ENCODE measurements at places on chromosomes 1 and 21.

DNA sequence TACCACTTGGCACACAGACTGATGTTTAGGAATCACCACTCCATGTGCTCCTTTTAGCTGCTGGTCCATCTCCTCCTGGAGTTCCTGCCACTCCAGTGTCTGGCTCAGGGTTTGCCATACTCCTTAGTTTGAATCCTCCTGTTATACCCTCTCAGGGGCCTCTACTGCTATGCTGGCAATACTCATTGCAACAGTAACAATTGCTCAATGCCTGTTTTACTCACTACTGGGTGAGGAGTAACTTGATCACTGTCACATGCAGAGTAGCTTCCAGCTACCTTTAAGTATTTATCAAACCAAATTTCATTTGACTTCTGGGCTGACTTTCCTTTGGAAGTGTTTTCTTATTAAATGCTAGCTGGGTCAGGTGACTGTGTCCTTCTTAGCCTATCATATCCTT is 107.2 kb upstream of the WLS start:
- DNase-seq: no peak

DNA sequence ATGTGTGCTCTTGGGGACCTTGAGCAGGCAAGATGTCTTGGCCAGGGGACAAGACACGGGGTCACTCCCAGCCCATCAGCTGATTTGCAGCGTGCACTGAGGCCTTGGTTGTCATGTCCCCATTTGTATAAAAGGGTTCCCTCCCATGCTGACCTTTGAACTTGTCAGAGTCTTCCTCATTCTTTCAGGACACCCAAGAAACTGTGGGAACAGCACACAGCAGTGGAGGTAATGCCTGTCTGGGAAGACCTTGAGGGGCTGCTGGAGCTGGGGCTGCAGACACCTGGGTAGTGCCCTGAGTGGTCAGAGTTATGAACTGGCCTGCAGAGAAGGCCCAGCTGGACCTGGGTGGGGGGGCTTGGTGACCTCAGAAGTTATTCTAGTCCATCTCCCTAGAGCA is 46.4 kb downstream of the FAAH start:
- DNase-seq: no peak

- DNase-seq: no peak
Measured at GRCh38 chr1:4699376-4700301, 45.2 kb downstream of the AJAP1 start.

GRCh38 chr1:25952841-25953401 is 44.9 kb downstream of the PAFAH2 start:
- DNase-seq: no peak

DNA sequence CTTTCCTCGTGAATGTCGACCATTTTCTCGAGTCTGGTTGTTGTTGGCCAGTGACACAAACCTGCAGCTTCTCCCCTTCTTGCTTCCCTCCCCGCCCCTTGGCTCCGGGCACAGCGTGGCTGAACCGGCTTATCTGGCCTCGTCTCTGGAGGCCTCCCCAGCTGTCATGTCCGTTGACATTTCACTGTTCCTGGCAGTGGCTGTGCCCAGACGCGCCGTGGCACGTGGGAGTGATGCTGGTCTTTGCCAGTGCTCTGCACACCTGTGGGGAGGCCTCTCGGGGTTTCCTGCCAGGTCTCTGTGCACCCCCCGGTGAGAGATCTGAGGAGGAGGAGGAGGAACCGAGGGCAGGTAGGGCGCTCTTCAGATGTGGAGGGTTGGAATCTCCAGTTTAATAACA is 23.7 kb downstream of the SKI start:
- DNase-seq: no peak

DNA sequence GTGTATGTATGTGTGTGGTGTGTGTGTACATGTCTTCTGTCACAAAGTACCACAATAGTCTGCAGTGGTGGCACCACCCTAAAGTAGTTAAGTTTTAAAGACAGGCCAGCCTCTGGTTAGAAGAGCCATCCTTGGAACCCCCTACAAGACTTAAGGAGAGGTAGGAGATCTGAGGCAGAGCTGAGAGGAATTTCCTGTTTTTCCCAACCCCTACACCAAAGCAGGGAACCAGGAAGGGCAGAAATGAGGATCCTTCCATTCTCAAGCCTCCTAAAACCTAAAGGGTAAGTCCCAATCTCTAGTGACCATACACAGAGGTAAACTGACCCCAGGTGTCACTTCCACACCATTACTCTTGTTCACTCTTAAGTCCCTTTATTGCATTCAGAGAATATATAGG is 11.1 kb downstream of the PEA15 start:
- DNase-seq: no peak

- DNase-seq: no peak
Measured at GRCh38 chr1:42887366-42887765, 41.0 kb downstream of the ZNF691 start.

GRCh38 chr1:207284209-207284897 is 37.1 kb upstream of the CD55 start:
- DNase-seq: no peak

DNA sequence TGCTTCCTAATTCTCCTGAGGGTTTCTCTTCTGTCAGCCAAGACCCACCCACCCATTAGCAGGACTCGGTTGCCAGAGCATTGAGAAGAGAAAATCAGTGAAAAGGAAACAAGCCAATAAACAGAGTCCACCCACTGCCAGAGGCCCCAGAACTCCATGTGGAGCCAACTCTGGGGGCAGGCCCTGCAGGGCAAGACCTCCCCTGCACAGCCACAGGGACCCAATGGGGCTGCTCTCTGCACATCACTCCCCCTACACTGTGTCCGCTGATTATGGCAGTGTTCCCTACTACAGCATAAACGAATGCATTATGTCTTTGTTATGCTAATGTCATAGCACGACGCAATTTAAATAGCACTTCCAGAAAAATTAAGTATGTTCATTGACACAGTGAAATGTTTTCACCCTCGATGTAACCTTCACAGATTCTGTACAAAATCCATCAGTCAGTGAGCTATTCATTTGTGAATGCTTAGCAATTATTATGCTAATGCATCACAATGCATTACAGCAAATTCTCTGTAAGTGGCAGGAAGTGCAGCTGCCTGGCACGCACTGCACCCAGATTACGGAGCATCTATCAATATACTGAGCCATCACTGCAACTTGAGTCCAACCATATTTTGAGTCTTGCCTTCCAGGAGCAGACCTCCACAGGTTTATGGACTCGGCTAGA is 56.4 kb downstream of the GRIK3 start:
- DNase-seq: no peak

DNA sequence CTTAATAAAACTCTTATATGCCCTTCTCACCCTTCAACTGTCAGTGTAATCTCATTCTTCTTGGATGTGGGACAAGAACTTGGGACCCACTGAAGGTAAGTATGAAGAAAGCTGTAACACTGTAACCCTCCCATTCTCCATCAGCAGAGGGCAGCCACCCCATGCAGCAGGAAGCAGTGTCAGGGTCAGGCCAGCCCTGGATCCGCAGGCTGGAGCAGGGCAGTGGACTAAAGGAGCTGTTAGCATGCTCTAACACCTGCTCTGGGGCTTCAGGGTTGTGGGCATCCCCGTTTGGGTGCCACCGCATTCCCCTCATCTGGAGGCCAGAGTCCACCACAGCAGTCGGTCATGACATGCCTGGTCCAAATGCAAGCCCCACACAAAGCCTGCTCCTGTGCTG is 156.5 kb downstream of the HIVEP3 start:
- DNase-seq: no peak

GRCh38 chr1:42952303-42953001 is 6.2 kb downstream of the SLC2A1 start:
- DNase-seq: no peak

GRCh38 chr1:196451103-196451502 is 157.1 kb downstream of the KCNT2 start:
- no peak for DNase-seq

GRCh38 chr1:221118176-221118937 is 239.1 kb downstream of the HLX start:
- no peak for DNase-seq

DNA sequence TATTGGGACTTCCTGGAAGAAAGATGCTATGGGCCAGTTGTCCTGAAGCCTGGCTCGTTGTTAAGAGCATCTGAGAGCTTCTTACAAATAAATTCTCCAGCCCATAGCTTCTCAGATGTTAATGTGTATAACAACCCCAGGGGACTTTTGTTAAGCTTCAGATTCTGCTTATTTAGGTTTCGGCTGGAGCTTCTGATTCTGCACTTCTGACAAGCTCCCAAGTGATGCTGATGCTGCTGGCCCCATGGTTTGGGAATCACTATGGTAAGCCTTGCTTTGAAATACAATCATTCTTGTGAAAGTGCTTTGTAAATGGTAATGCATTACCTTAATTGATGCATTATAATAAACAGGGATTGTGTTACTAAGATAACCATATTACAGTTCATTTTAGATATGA is 281.8 kb upstream of the PLD5 start:
- no peak for DNase-seq

DNA sequence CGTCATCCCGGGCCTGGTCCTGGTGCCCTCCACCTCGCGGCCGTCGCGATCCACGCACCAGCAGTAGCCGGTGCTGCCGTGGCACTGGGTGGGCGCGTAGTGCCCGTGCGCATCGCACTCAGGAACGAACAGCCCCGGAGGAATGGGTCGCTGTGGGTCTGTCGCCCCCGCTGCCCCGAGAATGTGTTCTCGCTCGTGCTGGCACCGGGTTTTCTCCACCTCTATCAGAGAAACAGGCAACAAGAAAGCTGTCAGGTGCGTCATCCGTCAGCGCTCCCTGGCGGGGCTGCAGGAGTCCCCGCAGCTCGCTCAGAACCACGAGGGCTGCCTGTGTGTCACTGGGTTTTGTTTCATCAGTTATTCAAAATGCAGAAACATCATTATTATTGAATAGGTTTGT is 71.2 kb downstream of the NID1 start:
- DNase-seq: no peak

DNA sequence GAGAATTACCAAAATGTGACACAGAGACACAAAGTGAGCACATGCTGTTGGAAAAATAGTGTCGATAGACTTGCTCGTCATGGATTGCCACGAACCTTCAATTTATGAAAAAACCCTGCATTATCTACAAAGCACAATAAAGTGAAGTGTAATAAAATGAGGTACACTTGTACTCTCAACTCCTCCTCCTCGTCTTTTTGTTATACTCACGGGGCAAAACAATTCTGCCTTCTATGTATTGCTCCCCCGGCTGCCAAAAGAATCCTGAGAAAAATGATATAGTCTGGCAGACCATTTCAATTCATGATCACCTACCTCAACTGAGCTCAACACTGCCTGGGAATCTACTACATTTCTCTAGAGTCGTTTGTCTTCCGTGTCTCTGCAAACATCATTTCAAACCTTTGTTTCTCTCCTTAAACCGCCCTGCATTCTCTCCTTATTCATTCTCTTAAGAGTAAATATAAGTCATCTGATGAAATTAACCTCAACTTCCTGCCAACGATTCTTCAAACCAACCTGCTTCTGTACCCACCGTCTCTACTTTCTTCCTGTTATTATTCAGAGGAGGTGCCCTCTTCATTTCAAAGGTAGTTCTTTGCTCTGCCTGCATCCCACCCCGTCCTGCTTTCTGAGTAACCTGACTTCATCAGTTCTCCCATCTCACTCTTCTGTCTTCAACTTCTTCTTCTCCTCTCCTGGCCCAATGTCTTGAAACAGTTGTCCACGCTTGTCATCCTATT is 12.9 kb upstream of the IL19 start:
- peak; percentile 42 for DNase-seq
